Neural crest cell (in vitro differentiated cells): ENCODE measurements at places on chromosomes 1 and 21. TPM values are rescaled to one million over a fixed set of nuclear protein-coding genes. Genes with fewer than 3 reads are reported as not detected.
A peak's percentile ranks its signal among the peaks of the same experiment; 100 is the strongest.

DNA sequence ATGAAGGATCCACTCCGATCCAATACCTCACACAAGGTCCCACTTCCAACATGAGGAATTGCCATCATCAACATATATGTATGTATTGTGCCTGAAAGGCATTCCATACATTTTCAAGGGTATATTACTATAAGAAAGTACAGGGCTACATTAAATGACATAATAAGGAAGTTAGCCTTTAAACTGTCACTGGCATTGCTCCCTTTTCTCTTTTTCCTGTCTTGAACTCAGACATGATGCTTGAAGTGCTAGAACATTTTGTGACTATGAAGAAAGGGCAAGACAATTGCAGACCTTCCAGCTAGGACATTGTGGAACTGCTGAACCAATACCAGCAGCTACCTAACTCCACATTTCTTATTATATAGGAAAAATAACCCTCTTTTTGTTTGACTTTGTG is 2.9 kb upstream of the TSPAN2 start:
- H3K36me3 ChIP-seq = no peaks in the 10 kb centered on the region
- H3K27me3 ChIP-seq = peaks cover 49% of the 10 kb centered on the region
- H3K4me3 ChIP-seq = no peak overlapping the region
- DNase-seq = no peak

DNA sequence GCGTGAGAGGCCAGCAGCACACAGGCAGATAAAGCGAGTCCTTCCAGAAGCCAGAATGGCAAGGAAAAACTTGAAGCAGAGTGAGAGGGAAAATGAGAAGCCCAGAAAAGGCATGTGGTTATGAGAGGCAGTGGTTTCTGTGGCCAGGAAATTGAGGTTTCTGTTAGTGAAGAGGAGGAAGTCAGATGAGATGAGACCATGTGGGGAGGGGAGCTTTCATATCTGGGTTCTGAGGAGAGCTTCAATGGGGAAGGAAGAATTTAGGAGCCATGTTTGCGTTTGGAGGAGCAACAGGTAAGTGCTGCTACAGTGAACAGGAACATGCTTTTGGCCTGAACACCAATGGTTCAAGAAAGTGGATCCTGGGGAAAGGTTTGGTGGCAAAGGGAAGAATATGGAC is 6.1 kb upstream of the CD1A start:
- no peak overlapping the region for H3K4me3 ChIP-seq
- H3K4me1 ChIP-seq = no peaks in the 10 kb centered on the region
- H3K27me3 ChIP-seq = peaks cover 26% of the 10 kb centered on the region
- H3K36me3 ChIP-seq = no peaks in the 10 kb centered on the region
- peak overlapping the region; percentile 3 for H3K27ac ChIP-seq

DNA sequence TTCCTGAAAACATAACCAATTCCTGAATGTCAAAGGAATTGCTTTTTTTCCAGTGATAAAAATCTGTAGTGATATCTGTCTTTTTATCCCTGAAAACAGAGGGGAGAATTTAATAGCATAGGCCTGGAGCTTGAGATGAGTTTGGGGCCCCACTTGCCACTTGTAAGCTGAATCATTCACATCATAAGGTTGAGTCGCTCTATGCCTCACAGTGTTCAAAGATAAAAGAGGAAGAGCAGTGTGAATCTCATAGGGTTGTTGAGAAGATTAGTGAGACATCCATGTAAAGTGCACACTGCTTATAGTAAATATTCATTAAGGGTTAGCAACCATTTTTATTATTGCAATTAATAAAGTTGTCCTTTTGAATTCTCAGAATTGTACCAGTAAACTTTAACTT is 271.3 kb downstream of the DNM3 start:
- no peak overlapping the region for H3K27ac ChIP-seq
- no peak overlapping the region for H3K4me3 ChIP-seq
- H3K27me3 ChIP-seq = no peaks in the 10 kb centered on the region

DNA sequence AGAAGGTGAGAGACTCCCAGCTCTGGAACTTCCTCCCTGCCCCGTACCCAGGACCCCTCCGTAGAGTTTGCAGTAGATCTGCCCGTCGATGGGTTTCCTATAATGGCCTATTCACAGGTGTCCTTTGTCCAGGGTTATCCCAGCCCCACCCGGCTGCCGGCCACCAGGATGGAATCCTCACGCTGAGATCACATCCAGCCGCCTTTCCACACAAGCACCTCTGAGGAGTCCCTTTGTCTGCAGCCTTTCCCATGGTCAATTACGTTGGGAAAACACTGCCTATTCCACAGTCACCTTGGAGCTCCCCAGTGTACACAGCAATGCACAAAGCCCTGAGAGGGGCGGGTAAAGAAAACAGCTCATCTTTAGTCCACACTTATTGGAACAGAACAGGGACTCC is 190.0 kb upstream of the EDN2 start:
- H3K27me3 ChIP-seq = peaks cover 19% of the 10 kb centered on the region
- DNase-seq = no peak
- no peaks in the 10 kb centered on the region for H3K36me3 ChIP-seq

DNA sequence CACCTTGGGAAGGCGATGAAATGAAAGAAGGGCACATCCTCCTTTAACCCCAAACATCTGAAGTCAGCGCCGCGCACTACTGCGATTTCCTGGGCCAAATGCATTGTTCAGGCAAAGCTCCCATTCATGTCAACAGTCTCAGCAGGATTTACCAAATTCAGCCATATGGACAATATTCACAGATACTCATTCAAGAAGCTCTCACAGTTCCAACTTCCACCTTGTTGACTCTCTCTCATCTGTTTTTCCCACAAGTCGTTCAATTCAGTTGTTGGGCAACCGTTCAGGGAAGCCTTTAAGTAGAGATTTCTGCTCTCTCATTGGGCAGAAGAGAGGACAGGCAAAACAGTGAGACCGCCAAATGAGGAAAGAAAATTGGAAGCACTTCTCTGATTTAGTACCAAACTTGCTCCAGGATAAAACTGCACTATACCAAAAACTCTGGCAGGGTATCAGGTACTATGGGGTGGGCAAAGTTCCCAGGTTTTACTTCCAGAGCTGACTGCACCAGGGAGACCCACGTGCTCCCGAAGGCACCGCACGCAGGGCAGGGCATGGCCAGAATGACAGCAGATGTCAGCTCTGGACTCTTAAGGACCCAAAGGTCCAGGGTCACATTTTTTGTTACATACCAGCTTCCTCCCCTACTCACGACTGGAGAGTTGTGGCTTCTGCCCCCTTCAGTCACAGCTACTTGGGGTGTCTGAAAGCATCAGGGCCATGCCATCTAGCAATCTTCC is 668.8 kb downstream of the KIF26B start:
- peaks cover 7% of the 10 kb centered on the region for H3K36me3 ChIP-seq
- no peak overlapping the region for H3K27ac ChIP-seq
- H3K27me3 ChIP-seq = no peaks in the 10 kb centered on the region
- DNase-seq = no peak
- H3K4me3 ChIP-seq = no peak overlapping the region
- H3K4me1 ChIP-seq = no peaks in the 10 kb centered on the region

GRCh38 chr1:95229037-95229436 is 5.0 kb upstream of the RWDD3 start:
- H3K4me3 ChIP-seq = no peak overlapping the region
- H3K27ac ChIP-seq = no peak overlapping the region
- DNase-seq = no peak
- peaks cover 2% of the 10 kb centered on the region for H3K27me3 ChIP-seq
- H3K36me3 ChIP-seq = no peaks in the 10 kb centered on the region

DNA sequence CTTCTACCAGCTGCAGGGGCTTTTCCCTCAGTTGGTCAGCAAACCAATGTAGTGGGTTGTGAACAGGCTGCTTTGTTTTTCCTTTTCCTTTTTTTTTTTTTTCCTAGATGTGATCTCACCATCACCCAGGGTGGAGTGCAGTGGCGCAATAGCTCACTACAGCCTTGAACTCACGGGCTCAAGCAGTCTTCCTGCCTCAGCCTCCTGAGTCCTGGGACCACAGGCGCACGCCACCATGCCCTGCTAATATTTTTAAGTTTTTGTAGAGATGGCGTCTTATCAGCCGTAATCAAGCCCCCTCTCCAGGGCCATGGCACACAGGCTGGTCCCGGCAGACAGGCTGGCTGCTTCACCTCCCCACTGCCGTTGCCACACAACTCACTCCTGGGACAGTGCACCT is 3.4 kb upstream of the TRIM11 start:
- no peak overlapping the region for H3K27ac ChIP-seq
- no peaks in the 10 kb centered on the region for H3K36me3 ChIP-seq
- H3K4me3 ChIP-seq = peak overlapping the region; percentile 72
- no peaks in the 10 kb centered on the region for H3K27me3 ChIP-seq
- DNase-seq = no peak

GRCh38 chr1:114671939-114672275 is 2.1 kb upstream of the DENND2C start:
- no peaks in the 10 kb centered on the region for H3K36me3 ChIP-seq
- no peak overlapping the region for H3K27ac ChIP-seq
- H3K4me3 ChIP-seq = no peak overlapping the region
- H3K4me1 ChIP-seq = peaks cover 4% of the 10 kb centered on the region
- DNase-seq = no peak

DNA sequence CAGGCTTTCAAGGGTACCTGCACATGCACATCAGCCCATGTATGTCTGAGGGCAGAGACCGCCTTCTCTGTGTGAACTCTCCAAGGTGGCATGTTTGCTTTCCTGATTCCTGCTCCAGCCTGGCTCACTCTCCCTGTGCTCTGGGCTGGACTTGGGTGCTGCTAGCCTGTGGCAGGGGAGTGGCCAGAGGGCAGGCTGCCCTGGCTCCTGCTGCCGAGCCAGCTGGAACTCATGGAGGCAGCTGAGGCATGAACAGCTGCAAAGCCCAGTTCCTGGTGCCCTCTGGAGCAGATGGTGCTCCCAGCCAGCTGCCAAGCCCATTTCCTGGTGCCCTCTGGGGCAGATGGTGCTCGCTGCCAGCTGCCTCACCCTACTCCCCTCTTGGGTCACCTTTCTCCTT is 7.6 kb downstream of the UBL4B start:
- H3K4me1 ChIP-seq = peaks cover 8% of the 10 kb centered on the region
- no peak for DNase-seq
- peaks cover 3% of the 10 kb centered on the region for H3K36me3 ChIP-seq
- no peak overlapping the region for H3K27ac ChIP-seq
- H3K27me3 ChIP-seq = peaks cover 13% of the 10 kb centered on the region
- H3K4me3 ChIP-seq = no peak overlapping the region

DNA sequence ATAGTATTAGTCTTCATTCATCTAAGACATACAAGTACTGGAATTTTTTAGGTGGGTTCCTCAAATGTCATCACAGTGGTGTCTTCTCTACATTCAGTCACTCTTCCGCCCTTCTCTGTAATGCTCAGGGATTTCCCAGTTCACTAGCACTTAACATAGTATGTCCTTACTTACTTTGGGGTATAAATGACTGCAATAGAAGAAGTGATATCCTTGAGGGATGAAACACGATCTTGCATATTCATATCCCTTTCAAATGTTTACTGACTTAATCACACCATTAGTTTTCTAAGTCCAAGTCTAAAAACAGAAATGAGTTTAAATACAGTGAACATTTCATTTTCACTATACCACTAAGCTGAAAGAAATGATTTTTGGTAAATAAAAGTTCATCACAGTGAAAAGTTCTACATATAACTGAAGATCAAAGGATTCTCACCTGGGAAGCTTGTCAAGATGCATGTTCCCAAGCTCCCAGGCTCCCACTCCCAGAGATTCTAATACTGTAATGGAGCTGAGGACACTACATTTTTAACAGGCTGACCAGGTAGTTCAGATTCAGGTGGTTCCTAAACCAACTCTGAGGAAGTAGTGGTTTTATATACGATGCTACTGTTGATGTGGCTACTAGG is 29.7 kb downstream of the MRPL39 start:
- no peak overlapping the region for H3K27ac ChIP-seq
- H3K27me3 ChIP-seq = no peaks in the 10 kb centered on the region
- no peak for DNase-seq
- peaks cover 11% of the 10 kb centered on the region for H3K36me3 ChIP-seq
- no peaks in the 10 kb centered on the region for H3K4me1 ChIP-seq

Gene PDE4B
- 32.5 and 37.5 TPM in 2 replicates for total RNA-seq

DNA sequence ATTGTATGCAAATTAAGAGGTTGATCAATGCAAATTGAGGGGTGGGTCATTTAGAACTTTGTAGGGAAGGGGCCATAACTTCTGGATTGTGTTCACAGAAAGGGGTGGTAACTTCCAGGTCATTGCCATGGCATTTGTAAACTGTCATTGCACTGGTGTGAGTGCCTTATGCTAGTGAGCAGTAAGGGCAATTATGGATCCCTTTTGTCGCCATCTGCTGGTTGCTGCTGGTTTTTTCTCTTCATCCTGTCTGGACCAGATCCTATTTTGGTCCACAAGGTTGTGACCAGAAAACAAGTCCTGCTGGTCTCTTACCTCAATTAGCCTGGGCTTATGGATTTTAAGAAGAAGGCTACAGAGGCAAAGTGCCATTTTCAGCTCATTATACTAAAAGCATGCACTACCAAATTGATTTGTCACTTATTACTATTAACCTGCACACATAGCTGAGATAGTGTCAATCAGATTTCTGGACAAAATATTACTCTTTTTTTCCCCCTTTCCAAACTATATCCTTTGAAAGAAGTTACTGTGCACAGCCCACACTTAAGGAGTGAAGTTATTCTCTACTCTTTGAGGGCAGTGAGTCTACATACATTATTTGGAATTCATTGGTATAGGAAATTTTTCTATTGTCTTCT is 196.2 kb downstream of the ZC3H11B start:
- H3K27me3 ChIP-seq = no peaks in the 10 kb centered on the region
- H3K27ac ChIP-seq = no peak overlapping the region
- no peaks in the 10 kb centered on the region for H3K36me3 ChIP-seq
- H3K4me3 ChIP-seq = no peak overlapping the region

Gene RGS16
- total RNA-seq = 5.8 and 6.4 TPM in 2 replicates

Gene PROK1
- not detected in 2 replicates for total RNA-seq

- no peaks in the 10 kb centered on the region for H3K27me3 ChIP-seq
- H3K27ac ChIP-seq = no peak overlapping the region
- no peak overlapping the region for H3K4me3 ChIP-seq
- no peak for DNase-seq
- H3K4me1 ChIP-seq = peaks cover 15% of the 10 kb centered on the region
Observed at GRCh38 chr1:48680411-48681035, 96.2 kb downstream of the BEND5 start.

- H3K36me3 ChIP-seq = peaks cover 7% of the 10 kb centered on the region
- no peaks in the 10 kb centered on the region for H3K4me1 ChIP-seq
- DNase-seq = no peak
- H3K4me3 ChIP-seq = no peak overlapping the region
Observed at GRCh38 chr1:207058878-207059867, 6.1 kb downstream of the PFKFB2 start.

GRCh38 chr1:227771771-227772170 is 36.5 kb downstream of the SNAP47 start:
- H3K27me3 ChIP-seq = no peaks in the 10 kb centered on the region
- H3K4me3 ChIP-seq = no peak overlapping the region
- H3K27ac ChIP-seq = no peak overlapping the region
- H3K36me3 ChIP-seq = peaks cover 6% of the 10 kb centered on the region

Gene CCDC181
- total RNA-seq = 7.5 TPM in 2 replicates

Gene GJA9
- total RNA-seq = not detected in 2 replicates

- H3K4me1 ChIP-seq = no peaks in the 10 kb centered on the region
- H3K36me3 ChIP-seq = no peaks in the 10 kb centered on the region
- H3K27me3 ChIP-seq = no peaks in the 10 kb centered on the region
- no peak overlapping the region for H3K27ac ChIP-seq
- no peak overlapping the region for H3K4me3 ChIP-seq
Observed at GRCh38 chr1:222136869-222137268, 395.0 kb upstream of the DUSP10 start.

GRCh38 chr1:94314222-94314858 is 77.0 kb upstream of the ARHGAP29 start:
- H3K27ac ChIP-seq = no peak overlapping the region
- H3K4me3 ChIP-seq = no peak overlapping the region
- H3K4me1 ChIP-seq = no peaks in the 10 kb centered on the region
- no peak for DNase-seq
- no peaks in the 10 kb centered on the region for H3K27me3 ChIP-seq

- no peak overlapping the region for H3K4me3 ChIP-seq
- no peaks in the 10 kb centered on the region for H3K27me3 ChIP-seq
- no peak for DNase-seq
- H3K36me3 ChIP-seq = peaks cover 45% of the 10 kb centered on the region
- no peak overlapping the region for H3K27ac ChIP-seq
Observed at GRCh38 chr21:15809818-15810217, 80.0 kb downstream of the USP25 start.
